Activated gamma-delta T cell treated with anti-CD3 and anti-CD28 coated beads, Interleukin-2, amount 50 U/mL, for 16 hours (primary cell): ENCODE measurements at places on chromosomes 2 and 18.

- no peak for DNase-seq
Measured at GRCh38 chr2:201668402-201668910, 25.2 kb upstream of the TMEM237 start.

DNA sequence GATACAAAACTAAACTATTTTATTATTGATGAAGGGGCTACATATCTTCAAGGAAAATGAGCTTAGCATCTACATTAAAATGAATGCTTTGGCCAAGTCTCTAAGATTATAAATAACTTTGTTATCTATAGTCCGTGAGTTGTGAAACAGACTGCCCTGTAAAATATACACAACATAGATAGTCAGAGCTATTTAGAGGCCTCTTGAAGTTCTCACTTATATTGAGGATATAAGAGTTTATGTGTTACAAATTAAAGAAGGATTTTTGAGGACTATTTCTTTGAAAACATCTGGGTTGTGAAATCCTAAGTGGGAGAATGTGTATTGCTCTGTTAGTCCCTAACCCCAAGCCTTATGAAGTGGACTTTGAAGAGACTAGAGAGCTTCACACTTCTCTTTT is 292.0 kb upstream of the CDH2 start:
- DNase-seq: no peak

DNA sequence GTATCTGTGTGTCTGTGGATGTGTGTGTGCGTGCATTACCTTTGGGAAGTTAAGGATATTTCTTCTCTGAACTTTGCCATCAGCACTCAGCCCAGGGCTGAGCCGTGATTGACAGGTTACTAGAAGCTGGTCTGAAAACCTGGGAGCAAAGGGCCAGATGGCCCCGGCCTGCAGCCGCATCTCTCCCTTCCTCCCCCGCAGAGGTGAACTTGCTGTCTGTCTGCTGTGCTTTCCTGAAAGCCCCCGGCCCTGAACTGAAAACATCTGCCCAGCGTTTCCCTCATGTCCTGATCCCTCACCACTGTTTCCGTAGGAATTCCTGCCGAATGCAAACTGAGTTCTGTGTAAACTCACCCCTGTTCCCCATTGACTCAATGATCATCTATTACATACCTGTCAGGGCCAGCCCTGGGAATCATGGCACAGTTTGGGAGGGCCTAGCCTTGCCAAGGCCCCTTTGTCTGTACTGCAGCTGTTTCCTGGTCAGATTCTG is 45.8 kb downstream of the MYCN start:
- DNase-seq: no peak

GRCh38 chr2:138396843-138397242 is 104.7 kb upstream of the SPOPL start:
- no peak for DNase-seq

- DNase-seq: no peak
Measured at GRCh38 chr18:26700201-26700600, 151.8 kb upstream of the KCTD1 start.

DNA sequence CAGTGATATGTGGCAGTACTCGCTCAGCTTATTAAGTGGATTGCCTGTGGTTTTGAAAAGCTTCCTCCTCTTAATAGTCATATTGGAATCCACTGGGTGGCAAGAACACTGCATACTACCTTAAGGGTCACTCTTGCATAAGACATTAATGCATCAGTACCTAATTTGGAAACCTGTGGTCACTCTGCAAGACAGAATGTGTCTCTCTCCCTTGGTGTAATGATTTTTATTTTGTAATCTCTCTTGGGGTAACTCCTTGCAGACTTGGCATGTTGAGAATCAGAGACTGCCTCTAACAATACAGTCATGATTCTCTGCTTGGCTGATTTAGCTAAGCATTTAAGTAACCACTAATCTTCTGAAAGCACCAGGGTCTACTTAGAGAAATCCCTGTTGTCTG is 33.0 kb upstream of the IER3IP1 start:
- no peak for DNase-seq

- DNase-seq: peak; percentile 38
Measured at GRCh38 chr18:11733031-11733430, 44.0 kb downstream of the GNAL start.

- DNase-seq: no peak
Measured at GRCh38 chr2:112614201-112614840, 29.9 kb downstream of the CHCHD5 start.

GRCh38 chr18:13376841-13377351 is 158.3 kb downstream of the LDLRAD4 start:
- DNase-seq: peak; percentile 38

DNA sequence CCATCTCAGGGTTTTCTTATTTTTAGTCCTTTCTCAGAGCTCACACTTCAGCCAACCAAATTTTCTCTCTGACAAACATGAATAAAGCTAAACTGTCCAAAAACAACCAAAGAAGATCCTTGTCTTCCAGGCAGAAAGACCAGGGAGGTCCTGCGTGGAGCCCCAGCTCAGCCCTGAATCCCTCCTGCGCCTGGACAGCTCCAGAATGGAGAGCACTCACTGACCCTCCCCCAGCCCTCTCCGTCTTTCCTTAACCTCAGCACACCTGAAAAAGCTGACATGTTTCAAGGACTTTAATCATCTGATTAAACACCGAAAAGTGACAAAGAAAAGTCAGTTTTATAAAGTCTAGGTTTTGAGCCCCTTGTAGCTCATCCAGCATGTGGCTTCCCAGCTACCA is 22.9 kb upstream of the GNAL start:
- no peak for DNase-seq

DNA sequence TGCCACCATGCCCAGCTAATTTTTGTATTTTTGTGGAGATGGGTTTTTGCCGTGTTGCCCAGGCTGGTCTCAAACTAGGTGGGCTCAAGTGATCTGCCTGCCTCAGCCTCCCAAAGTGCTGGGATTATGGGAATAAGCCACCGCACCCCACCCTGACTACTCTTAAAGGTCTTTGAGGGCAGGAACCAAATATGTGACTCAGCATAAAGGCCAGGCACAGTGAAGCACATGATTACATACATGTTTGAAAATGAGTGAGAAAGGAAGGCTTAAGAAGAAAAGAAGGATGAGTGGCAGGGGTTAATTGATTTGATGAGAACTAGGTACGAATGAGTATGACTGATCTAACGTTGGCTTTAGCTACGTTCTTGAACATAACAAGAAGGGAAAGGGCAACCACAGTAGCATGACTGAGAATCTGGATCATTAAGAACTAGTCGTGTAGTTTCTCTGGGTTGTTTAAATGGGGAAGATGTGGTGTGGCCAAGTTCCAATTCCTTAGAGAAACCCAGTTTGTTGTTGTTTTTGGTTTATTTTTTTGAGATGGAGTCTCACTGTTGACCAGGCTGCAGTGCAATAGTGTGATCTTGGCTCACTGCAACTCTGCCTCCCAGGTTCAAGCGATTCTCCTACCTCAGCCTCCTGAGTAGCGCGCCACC is 6.8 kb downstream of the RESP18 start:
- DNase-seq: no peak

DNA sequence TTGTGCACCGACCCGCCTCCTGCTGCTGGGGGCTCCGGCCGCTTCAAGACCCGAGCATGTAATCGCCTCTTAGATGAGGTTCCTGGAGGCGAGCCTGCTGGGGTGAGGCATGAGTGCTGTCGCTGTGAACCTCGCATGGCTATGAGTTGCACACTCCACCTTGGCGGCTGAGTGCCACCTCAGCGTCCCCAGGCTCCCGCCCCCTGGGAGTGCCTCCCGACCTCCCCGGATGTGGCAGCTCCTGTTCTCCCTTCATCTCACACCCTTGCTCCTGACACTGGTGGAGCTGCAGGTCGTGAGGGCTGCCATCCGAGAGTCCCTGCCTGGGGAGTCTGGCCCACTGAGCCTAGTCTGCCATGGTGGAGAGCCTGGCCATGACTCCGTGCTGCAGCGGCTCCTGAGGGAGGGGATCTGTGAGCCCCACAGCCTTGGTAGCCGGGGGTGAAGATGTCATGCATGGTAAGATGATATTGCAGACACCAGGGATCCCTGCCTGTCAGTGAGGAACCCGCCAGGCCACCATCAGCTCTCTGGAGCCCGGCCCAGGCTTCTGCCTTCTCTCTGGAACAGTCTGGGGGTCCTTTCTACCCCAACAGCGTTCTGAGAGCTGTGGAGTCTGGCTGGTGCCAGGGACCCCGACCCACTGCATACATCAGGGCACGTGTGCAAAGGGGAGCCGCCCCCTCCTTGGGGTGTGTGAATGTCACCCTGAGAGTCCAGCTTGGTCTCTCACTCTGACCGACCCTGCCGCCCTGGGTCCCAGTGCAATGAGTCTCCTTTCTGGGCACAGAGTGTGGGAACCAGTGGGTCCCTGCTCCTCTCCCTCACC is 61.6 kb upstream of the HS6ST1 start:
- no peak for DNase-seq

- DNase-seq: no peak
Measured at GRCh38 chr18:4143585-4143984, 311.5 kb downstream of the DLGAP1 start.

DNA sequence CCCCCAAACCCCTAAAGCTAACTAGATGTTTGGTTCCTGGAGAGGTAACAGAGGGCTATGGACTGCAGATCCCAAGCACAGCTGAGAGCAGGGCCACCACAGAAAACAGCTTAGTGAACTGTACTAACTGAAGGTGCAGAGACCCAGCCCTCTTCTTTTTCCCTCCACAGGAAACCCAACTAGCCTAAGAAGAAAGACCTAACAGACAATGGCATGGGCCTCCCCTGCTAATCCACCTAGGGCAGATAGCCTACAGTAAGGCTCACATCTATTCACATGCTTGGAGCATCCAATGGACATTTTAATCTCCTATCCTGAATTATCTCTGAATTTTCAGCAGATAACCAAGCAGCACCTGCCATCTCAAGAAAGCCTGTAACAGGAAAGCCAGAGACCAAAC is 8.8 kb upstream of the FECH start:
- DNase-seq: no peak

GRCh38 chr2:10242451-10242850 is 60.3 kb upstream of the HPCAL1 start:
- no peak for DNase-seq

- no peak for DNase-seq
Measured at GRCh38 chr18:42980426-42980825, 135.1 kb downstream of the RIT2 start.

DNA sequence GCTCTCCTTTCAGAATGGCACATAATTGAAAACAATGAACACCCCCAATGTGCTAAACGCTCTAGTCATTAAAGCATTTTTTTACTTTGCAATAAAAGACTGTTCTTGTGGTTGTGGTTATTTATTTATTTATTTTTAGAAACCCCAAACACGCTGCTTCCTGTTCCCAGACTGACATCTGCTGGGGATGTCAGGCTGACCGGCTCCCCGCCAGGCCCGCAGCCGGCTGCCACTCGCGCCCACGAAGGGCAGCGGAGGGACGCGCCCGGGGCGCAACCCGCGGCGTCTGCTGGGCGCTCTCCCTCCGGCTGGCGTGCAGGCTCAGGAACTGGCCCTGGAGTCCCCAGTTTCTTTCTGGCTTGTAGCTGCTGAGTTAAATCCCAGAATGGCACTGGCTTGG is 83.1 kb upstream of the SP3 start:
- DNase-seq: no peak

- DNase-seq: no peak
Measured at GRCh38 chr18:55245211-55245614, 286.0 kb upstream of the CCDC68 start.

- DNase-seq: no peak
Measured at GRCh38 chr18:79823120-79823519, 25.4 kb downstream of the KCNG2 start.
